Activated T-cell treated with anti-CD3 and anti-CD28 coated beads, Interleukin-2, amount 50 U/mL, for 24 hours (primary cell): ENCODE measurements at places on chromosomes 3 and 15.

DNA sequence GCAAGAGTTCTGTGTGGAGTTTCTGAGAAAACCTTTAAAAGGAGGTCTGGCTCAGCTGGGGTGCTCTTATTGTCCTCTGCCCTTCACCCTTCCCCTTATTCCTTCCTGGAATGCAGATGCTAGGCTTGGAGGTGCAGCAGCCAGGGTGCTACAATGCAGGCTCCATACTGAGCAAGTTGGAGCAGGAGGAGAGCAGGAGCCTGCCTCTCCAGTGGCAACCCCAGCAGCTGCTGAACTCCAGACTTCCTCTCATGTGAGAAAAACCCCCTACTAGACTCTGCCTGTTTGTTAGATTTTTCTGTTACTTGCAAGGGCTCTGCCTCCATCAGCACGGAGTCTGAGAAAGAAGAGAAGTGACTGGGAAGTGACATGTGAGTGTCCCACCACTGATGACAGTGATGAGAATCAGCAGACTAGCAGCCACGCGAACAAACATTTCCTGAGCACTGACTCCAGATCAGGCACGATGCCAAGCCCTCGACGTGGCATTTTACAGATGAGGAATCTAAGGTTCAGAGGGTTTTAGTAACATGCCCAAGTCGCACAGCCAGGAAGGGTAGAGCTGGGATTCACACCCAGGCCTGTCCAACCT, 16.1 kb upstream of the RARRES1 start:
- no peak for DNase-seq

DNA sequence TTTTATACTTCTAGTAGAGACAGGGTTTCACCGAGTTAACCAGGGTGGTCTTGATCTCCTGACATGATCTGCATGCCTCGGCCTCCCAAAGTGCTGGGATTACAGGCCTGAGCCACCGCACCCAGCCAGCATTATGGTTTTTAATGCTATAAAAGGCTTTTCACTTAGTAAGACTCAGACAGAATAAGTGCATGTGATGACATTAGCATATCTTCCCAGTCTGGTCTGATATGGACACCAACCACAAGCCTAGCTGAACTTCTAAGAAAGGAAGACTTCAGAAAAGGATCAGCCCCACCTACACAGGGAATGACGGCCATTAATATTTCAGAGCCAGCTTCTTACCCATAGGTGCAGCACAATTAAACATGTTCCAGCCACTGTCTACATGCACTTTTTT, 27.0 kb downstream of the GRK7 start:
- no peak for DNase-seq

- DNase-seq: no peak
Observed at GRCh38 chr3:23864931-23865330, 51.9 kb downstream of the NKIRAS1 start.

GRCh38 chr3:98977520-98977919, 76.0 kb upstream of the DCBLD2 start:
- DNase-seq: no peak

DNA sequence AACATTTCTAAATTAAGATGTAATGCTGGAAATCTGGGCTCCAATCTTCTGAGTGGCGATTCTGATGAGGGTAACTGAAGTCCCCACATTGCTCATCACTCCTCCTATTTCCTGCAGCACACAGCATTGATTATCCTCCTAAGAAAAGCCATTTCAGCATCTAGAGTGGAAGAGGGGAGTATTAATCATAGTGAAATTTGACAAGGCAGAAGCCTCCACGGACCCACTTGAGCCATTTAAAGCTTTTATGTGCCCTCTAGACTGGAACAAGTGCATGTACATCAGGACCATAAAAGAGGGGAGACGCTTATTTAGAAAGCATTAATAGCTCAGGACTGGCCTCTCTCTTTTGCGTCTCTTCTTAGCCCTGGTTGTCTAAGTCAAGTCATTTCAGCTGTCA, 25.8 kb downstream of the AQP9 start:
- no peak for DNase-seq

DNA sequence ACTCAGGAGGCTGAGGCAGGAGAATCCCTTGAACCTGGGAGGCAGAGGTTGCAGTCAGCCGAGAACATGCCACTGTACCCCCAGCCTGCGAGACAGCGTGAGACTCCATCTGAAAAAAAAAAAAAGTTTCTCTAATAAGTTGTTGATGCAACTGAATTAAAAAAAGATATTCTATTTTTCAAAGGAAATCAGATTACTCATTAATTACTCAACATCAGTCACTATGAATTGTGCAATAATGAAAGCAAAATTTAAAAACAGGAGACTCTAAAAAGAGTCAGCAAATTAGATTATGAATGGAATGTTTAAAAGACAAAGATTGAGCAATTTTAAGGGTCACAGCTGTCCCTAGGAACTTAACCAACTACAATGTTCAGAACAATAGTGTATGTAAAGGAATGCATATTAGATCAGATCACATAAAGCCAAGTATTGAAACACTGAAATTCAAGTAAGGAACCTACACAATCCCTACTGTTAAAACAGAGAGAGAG, 60.2 kb upstream of the SLC4A7 start:
- no peak for DNase-seq

GRCh38 chr3:29949131-29949530, 657.3 kb upstream of the TGFBR2 start:
- no peak for DNase-seq

GRCh38 chr3:27160146-27160545, 209.0 kb downstream of the NEK10 start:
- DNase-seq: no peak

- DNase-seq: no peak
Observed at GRCh38 chr15:57122080-57122840, 203.8 kb downstream of the TCF12 start.

DNA sequence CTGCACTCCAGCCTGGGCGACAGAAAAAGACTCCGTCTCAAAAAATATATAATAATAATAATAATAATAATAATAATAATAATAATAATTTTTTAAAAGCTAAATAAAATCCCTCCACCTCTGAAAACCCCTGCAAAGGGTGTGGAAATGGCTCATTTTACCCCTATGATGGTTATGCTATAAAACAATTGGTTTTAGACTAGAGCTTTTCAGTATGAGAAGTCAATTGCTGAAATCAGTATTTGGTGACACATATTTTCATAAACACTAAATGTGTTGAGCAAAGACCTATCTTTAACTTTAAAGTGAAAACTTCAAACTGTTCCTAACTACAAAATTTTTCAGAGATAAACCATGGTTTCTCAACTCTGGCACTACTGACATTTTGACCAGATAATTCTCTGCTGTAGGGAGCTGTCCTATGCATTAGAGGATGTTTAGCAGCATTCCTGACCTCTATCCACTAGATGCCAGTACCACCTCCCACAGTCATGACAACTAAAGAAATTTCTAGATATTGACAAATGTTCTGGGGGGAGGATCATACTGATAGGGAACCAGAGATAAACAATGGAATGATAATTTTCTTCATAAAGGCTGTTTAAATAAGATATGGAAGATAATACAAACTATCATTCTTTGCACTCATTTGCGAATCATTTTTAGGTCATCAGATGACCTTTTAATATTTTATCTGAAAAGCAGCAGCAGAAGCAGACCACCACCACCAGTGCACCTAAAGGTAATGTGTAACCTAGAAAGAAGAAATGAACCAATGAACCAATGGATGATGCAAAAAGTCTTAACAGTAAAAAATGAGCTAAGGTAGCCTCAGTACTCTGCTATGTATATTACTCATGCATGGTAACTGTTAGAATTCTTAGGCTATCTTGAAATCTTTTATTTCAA, 13.8 kb downstream of the PTPN9 start:
- DNase-seq: no peak

GRCh38 chr3:165644331-165644730, 192.9 kb downstream of the BCHE start:
- no peak for DNase-seq

GRCh38 chr15:101342056-101342455, 47.0 kb upstream of the SNRPA1 start:
- no peak for DNase-seq

DNA sequence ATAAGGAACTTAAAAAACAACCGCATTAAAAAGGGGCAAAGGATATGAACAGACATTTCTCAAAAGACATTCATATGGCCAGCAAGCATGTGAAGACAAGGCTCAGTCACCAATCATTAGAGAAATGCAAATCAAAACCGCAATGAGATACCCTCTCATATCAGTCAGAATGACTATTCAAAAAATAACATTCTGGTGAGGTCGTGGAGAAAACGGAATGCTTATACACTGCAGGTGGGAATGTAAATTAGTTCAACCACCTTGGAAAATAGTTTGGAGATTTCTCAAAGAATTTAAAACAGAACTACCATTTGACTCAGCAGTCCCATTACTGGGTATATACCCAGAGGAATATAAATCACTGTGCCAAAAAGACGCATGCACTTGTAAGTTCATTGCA, 496.6 kb upstream of the SGO1 start:
- DNase-seq: no peak

DNA sequence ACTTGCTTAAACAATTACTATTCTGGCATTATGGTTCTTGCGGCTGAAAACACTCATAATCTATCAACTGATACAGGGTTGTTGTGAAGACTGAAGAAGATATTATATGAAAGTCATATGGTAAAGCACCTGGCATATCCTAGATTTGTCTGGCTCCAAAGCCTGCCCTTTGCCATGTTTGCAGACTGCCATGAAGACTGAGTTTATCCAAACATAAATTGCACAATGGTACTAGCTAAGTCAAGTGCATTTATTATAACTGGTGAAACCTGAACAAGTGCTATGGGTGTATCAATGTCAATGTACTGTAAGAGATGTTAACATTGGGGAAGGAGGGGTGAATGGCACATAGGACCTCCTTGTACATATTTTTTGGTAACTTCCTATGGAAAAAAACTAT, 87.4 kb upstream of the MEX3B start:
- no peak for DNase-seq

DNA sequence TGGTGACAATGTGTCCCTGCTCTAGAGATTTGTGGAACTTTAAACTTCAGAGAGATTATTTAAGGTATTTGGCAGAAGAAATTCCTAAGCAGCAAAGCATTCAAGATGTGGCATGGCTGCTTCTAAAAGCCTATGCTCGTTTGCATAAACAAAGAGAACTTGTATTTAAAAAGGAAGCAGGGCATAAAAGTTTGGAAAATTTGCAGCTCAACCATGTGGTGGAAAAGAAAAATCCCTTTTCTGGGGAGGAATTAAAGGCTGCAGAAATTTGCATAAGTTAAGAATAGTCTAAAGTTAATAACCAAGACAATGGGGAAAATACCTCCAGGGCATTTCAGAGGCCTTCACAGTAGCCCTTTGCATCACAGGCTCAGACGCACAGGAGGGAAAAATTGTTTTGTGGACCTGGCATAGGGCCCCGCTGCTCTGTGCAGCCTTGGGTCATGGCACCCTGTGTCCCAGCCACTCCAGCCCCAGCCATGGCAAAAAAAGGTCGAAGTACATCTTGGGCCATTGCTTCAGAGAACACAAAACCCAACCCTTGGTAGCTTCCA, 1109.1 kb downstream of the OTOL1 start:
- DNase-seq: no peak

DNA sequence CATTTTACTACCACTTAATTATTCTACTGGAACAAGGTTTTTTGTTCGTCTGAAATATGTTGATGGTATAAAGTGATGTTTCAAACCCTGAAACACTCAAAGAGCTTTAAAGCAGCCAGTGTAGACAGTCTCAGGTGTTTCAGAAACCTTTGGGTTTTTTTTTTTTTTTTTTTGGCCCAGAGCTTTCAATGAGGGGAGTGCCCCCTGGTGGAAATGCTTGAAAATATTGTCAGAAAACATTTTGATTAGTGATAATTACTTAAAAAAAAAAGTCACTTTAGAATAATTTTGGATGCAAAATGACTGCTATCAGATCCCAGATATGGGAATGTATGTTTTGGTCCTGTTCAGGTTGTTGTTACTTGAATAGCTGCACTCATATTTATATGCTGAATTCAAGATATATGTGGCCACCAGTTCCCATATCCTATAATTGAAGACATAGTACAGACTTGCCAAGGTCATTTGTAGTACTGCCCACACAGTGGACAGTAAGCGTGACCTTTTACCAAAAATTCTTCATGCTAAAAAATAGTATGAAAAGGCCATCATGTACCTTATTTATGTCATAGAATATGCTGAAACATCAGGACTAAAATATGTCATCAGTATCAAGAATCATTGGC, 35.9 kb downstream of the SATB1 start:
- no peak for DNase-seq

- DNase-seq: no peak
Observed at GRCh38 chr15:101426761-101427333, 62.7 kb downstream of the PCSK6 start.

GRCh38 chr3:104460477-104461406, 906.0 kb upstream of the ALCAM start:
- DNase-seq: no peak

GRCh38 chr3:198076722-198077308, 116.8 kb downstream of the LMLN start:
- DNase-seq: no peak

- no peak for DNase-seq
Observed at GRCh38 chr3:21330293-21330692, 420.7 kb downstream of the ZNF385D start.

DNA sequence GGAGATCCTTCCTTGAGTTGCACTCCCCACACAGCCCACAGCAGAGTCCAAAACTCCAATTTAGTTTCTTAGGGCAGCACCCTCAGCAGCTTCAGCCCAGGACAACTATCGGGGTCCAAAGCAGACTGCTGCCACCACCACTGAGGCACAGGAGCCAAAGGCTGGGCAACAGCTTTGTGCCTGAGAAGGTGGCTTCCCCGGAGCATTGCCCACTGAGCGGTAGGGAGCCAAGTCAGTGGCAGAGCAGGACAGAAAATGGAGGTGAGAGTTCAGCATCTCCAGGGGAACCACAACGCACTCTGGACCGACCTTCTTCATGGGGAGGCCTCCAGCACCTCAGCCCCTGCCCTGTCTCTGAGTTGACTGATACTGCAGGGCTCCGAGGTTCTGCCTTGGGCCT, 43.4 kb downstream of the CDAN1 start:
- no peak for DNase-seq

- DNase-seq: no peak
Observed at GRCh38 chr3:13535905-13536304, 13.0 kb upstream of the FBLN2 start.

- no peak for DNase-seq
Observed at GRCh38 chr3:177833332-177833731, 636.0 kb upstream of the TBL1XR1 start.

GRCh38 chr15:68989541-68990230, 24.8 kb upstream of the NOX5 start:
- DNase-seq: no peak

GRCh38 chr3:114093596-114093995, 37.1 kb downstream of the QTRT2 start:
- no peak for DNase-seq

GRCh38 chr3:163315786-163316185, 1762.5 kb downstream of the SI start:
- DNase-seq: no peak

DNA sequence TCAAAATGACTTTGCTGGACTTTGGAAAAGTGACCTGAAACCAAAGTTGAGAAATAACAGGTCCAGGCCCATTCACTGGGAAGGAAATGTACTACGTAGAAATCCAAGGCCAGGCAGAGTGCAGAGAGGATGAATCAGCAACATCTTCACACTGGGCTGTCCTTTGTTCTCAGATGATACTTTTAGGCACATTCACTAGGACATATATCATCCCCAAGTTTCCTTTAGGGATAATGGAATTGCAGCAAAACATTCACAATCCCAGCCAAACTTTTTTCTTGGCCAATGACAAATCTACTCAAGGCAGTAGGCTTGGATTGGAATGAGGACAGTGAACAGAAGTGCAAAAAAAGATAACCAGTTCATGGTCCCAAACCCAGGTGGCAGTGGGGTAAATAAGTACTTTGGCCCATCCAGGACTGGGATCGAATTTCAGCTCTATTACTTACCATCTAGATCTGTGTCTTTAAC, 75.1 kb downstream of the CLDN11 start:
- no peak for DNase-seq
